ENCODE measurements at places on chromosomes 16 and 17.

DNA sequence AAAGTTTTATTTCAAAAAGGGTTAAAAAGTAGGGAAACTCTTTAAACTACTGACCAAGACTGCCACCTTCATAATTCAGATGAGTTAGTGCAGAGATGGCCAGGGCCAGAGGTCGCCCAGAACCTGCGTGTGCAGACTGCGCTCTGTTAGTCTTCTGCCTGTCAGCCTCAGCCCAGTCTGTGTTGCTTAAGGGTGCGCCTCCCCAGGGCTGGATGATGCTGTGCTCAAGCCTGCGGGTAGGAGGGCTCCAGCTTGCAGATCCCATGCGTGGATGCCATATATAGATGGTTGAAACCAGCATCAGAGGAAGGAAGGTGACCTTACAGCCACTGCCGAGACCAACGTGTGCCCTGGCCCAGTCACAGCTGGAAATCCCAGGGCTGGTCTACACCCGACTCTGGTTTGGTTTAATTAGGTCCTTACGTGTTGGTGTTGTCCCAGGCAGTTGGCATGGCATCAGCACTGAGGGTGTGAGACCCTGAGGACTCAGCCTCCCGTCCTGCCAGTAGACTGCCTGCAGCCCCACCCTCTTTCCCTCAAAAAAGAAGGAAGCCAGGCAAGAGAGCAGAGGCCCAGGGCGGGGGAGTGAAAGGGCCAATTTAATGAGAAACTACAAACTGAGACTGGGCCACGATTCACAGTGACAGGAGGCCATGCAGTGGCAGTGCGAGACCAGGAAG, 27.7 kb downstream of the CDIP1 start:
- no peak for DNase-seq

DNA sequence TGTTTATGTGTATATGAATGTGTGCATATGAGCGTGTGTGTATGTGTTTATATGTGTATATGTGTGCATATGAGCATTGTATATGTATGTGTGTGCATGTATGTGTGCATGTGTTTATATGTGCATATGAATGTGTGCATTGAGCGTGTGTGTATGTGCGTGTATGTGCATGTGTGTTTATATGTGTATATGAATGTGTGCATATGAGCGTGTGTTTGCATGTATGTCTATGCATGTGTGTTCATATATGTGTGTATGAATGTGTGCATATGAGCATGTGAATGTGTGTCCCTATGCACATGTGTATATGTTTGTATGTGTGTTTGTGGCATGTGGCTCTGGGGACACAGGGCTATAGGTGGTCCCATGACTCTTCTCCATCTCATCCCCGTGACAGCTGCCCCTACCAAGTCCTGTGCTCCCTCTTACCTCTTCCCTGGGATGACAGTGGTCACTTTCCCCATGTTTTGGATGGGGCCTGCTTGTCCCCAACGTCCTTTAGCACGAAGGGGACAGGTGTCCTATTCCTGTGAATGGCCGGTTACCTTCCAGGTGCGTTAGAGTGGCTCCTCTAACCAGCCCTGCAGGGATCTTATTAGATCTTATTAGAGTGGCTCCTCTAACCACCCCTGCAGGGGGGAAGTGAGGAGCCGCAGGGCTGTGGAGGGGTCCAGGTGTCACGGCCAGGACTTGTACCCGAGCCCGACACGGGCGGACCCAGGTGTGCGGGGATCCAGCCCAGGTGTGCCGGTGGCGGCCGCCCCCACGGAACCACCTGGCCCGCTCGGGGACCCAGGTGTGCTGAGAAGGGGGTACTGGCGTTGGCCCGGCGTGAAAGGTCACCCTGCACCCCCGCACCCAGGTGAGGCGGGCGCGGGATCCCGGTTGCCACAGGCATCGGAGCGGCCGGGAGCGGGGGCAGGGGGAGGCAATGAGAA, 105.6 kb downstream of the SEC14L1 start:
- no peak for DNase-seq

DNA sequence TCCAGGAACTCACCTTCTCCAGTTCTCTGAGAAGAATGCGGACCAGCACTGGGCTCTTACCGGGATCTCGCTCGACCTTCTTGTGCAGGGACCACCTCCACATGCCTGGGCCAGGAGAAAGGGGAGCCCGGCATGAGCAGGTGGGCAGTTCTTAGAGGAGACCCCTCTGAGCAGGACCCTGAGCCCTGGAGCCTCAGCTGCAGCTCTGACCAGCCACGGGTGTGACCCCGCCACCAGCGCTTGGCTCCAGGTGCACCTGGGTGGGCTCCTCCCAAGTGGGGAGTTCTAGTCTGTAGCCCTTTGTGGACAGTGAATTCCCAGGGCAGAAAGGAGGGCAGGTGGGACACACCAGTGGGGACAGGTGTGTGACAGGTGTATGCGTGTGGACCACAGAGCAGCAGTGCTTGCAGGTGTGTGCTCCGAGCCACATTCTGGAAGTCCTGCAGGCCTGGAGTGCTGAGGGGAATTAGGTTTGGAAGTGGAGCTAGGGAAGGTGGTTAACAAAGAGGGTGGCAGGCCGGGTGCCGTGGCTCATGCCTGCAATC, 28.9 kb downstream of the PIK3R6 start:
- no peak for DNase-seq

DNA sequence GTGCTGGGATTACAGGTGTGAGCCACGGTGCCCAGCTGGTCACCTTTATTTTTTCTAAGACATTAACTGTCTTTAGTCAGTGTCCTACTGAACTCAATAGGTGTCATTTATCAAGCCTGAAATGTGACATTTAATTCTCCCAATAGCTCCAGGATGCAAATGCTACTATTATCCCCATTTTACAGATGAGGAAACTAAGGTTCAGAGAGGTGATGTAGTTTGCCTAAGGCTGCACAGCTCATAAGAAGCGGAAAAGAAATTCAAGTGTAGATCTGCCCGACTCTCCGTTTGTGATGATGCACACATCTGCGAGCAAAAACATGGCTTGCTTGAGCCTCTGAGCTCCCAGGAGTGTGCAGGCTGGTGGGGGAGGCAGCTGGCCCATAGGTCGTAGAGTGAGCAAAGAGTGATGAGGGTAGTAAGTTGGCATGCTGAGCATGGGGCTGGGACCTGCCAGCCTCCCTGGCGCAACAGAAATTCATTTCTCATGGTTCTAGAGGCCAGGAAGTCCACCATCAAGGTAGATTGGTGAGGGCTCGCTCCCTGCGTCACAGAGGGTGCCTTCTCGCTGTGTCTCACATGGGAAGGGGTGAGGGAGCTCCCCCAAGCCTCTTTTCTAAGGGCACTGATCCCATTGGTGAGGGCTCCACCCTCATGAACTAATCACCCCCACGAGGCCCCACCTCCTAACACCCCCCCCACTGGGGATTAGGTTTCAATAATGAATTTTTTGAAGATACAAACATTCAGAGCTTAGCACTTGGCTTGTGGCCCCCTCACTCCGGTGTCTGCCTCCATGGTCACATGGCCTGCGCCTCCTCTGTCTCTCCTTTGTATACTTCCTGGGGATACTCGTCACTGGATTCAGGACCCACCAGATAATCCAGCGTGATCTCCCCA, 141.5 kb upstream of the PLCG2 start:
- DNase-seq, result no peak

DNA sequence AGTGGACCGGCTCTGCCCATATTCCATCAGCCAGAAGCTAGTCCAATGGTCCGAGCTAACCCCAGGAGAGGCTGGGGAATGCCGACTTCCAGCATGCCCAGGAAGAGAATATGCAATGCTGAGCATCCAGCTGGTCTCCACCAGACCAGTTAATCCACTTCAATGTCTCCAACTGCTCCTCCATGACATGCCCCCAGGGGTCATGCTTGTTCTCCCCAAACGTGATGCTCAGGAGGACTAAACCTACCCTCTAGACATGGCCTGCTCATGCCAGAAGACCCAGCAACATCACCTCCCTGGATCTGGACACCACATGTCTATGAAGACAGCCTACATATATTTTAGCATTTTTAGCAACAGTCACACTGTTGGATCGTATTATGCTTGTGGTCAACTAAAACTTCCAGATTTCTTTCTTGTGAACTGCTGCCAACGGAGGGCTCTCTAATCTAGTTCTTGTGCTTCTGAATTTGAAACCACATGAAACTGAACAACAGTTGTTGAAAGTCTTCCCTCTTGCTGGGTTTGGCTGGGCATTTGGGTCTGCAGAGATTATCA, 245.1 kb downstream of the SOX9 start:
- DNase-seq, result no peak

DNA sequence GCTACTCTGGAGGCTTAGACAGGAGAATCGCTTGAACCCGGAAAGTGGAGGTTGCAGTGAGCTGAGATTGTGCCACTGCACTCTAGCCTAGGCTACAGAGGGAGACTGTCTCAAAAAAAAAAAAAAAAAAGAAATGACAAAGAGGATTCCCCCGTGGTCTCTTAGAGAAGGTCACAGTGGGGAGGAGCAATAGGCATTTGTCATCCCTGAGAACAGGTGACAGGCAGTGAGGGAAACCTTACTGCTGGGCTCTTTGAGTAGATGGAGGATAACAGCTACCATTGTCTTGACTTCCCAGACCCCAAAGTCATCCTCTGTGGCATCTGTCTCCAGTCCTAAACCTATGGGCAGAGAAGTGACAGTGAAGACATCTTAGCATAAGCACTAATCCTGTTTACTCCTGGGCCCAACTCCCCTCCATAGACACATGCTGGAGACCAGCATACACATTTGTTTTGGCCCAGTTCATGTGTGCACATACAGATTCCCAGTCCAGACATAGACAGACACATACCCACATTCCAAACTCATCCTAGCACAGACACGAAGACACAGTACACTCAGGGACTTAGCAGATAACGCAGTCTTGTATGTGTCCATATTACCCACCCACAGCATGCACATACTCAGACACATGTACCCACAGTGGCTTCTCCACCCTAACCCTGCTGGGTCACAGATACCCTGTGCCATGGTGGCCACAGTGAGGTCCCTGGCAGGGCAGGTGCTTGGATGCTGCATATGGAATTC, 2.7 kb downstream of the ESRP2 start:
- DNase-seq, result no peak

GRCh38 chr16:29777576-29778350, at the start of gene ZG16:
TSS of gene ZG16 (plus strand) at chr16:29778256. CDS start at chr16:29779267, 1,011 bp downstream.
- DNase-seq, result no peak

DNA sequence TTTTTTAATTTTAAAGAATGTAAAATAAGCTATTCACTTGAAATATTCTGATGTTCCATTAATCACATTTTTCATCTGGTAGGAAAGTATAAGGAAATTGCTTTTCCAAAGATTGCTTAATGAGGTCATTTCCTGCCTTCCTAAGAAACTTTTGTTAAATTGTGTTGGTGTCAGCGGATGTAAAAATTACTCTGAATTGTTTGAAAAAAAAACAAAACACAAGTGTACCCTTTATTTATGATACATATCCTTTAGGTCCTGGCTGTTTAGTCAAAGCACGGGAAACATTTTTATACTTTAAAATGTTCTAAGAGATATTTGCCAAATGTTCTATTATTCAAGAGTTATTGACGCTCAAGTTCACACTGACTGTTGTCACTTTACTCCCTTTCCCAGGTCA, 1357.4 kb upstream of the GOT2 start:
- DNase-seq, result no peak

DNA sequence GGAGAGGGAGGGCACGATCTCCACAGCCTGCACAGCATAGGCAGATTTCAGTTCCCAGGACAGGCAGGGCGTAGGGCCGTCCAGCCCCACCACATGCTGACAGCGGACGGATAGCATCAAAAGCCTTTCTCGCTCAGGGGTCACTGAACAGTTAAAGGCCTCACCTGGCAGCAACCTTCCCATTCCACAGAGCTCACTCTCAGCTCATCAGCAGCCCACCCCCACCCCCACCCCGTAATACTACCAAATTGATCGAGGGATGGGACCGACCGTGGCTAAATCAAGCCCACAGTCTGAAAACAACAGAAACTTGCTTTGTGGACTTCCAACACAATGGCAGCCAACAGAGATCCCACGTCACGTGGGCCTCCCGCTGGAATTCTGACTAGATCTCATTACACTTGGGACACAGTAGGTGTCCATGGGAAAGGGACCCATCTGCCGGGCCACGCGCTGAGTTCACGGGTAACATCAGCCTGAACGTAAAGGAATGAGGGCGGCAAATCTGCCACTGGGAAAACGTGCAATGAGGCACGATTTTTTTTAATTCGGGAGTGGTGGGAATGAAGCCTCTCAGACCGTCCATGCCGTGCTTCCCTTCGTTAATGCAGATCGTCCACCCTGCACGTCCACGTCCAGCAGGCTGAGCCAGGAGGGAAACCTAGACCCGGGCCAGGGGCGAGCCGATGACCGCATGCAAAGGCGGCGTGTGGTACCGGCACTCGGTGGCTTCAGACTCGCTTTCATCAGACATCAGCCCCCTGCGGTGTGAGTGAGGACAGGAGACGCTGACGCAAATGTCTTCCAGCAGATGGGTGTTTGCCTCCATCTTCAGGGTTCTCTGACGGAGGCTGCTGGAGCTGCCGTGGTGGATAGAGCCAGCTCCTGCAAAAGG, 92.1 kb downstream of the TBC1D16 start:
- DNase-seq, result no peak

GRCh38 chr16:2505695-2506094, 8.1 kb upstream of the ATP6V0C start:
- no peak for DNase-seq
